Stimulated activated CD8-positive, alpha-beta memory T cell treated with anti-CD3 and anti-CD28 coated beads, Interleukin-4, amount 100 ng/mL, for 4 hours (primary cell): ENCODE measurements at places on chromosomes 6 and 20.

- no peak for DNase-seq
These were observed 2.7 kb downstream of the ADAM33 start for GRCh38 chr20:3678856-3679720.

DNA sequence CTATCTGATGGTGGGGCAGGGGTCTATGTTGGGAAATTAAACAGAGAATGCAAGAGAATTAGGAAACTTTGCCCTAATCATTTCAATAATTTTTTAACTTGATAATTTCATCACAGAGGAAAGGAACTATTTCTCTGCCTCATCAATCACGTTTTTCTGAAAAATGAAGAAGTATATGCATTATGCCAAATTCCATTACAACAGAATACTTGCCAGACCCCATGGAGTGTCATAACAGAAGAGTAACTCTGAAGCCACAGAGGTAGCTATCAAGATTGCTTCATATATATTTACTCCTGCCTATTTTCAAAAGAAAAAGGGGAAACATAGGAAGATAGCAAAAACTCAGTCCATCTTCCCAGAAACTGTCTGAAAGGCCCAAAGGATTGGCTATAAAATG is 5.7 kb upstream of the USP49 start:
- no peak for DNase-seq

- no peak for DNase-seq
These were observed 25.7 kb upstream of the HINT3 start for GRCh38 chr6:125930765-125931418.

GRCh38 chr6:3307436-3307835 is 48.7 kb downstream of the PSMG4 start:
- DNase-seq, result no peak

- DNase-seq, result peak; percentile 35
These were observed 49.7 kb downstream of the BCAS4 start for GRCh38 chr20:50844430-50845100.

- DNase-seq, result no peak
These were observed 29.8 kb downstream of the DIDO1 start for GRCh38 chr20:62896526-62896925.

DNA sequence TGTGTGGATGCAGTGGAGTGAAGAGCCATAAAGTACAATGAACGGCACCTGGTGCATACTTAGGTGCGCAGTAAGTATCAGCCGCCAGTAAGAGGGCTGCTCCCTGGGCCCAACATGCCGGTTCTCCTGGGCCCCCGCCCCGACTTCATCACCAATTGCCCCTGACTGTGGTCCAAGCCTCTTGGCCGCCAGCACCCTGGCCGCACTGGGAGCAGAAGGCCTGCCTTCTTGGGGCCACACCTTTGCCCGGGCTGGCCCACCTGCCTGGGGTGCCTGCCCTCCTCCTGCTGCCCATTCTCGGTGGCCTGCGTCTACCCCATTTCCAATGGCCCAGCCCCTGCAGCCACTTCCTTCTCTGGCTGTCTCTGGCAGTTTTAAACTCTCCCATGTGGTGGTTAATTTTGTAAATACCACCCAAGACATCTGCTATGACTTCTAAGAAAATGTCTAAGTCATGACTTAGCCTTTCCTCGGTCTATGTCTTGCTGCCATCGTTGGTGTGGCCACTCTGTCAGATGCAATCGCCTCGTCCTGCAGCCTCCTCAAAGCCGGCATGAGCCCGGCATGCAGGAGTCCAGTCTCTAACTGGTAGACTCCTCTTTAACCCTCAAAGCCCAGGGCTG is 36.8 kb downstream of the PMEPA1 start:
- DNase-seq, result no peak

DNA sequence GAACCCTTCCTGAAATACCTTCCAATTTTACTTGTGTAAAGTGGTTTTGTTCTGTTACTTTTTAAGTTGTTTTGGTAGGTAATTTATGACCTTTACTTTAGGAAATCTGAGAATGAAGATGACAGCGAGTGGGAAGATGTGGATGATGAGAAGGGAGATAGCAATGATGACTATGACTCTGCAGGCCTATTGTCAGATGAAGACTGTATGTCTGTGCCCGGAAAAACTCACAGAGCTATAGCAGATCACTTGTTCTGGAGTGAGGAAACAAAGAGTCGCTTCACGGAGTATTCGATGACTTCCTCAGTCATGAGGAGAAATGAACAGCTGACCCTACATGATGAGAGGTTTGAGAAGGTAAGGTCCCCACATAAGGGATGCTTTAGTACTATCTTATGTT is 6.6 kb upstream of the ZC2HC1B start:
- DNase-seq, result no peak

DNA sequence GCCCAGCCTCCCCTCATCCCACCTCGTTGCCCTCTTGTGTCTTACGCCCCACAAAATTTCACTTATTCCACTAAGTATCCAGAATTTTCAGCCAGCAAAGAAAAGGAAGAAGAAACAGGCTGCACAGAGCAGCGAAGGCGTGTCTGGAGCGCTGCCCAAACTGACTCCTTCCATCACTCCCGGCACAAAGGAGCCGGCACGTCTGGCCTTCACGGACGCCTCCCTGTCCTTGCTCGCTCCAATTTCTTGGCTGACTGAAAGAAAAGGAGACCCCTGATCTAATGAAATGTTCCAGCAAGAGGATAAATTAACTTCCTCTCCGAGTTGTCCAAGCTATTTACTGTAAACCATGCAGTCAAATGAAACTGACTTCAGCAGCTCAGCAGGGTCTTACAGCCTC is 152.3 kb upstream of the CDH4 start:
- no peak for DNase-seq
